ENCODE measurements at places on chromosomes 2 and 18.

GRCh38 chr2:8728305-8729015, 46.6 kb downstream of the ID2 start:
- no peak for DNase-seq

GRCh38 chr2:40087434-40087833, 308.4 kb upstream of the THUMPD2 start:
- peak; percentile 30 for DNase-seq

GRCh38 chr2:199624958-199625357, 167.2 kb upstream of the SATB2 start:
- no peak for DNase-seq

DNA sequence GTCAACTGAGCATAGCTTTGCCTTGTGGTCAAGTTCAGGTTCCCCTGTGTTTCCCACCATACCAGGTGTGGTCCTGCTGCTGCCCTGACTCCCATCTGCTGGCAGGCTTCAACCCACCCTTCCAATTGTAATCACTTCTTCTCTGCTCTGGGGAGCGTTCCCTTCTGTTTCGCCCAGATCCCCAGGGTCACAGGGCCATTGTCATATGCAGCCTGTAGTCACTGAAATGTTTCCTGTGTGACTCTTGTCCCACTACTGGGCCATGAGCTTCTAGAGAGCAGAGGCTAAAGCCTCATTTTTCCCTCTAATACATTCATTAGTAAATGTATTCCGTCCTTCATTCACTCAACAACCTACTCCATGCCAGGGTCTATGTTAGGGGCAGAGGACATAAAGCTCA, 75.0 kb upstream of the LAPTM4A start:
- no peak for DNase-seq

DNA sequence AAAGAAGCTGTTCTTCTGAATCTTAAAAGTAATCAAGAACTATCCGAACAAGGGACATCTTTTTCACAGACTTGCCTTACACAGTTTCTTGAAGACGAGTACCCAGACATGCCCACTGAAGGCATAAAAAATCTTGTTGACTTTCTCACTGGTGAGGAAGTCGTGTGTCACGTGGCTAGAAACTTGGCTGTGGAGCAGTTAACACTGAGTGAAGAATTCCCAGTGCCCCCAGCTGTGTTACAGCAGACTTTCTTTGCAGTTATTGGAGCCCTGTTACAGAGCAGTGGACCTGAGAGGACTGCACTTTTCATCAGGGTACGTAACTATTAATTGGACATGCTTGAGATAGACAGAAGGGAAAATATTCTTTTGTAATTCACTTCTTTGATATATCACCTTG, 2.4 kb downstream of the MRPL44 start:
- no peak for DNase-seq

DNA sequence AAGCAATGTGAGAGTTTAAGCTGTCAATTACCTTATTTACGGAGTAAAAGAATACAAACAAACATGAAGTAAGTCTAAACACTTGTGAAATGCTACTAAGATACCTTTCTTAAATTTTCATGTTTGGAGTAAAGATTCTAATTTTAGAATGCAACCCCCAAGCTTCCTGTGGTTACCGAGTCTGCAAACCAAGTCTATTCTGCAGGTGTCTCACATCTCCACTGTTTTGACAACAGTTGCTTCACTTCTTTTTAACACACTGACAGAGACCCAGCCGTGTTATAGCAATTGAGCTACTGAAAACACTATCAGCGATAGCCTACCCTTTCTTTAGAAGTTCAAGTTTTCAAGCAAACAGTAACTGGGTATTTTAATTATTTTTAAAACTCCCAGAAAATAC, 608.3 kb downstream of the ERBB4 start:
- no peak for DNase-seq

DNA sequence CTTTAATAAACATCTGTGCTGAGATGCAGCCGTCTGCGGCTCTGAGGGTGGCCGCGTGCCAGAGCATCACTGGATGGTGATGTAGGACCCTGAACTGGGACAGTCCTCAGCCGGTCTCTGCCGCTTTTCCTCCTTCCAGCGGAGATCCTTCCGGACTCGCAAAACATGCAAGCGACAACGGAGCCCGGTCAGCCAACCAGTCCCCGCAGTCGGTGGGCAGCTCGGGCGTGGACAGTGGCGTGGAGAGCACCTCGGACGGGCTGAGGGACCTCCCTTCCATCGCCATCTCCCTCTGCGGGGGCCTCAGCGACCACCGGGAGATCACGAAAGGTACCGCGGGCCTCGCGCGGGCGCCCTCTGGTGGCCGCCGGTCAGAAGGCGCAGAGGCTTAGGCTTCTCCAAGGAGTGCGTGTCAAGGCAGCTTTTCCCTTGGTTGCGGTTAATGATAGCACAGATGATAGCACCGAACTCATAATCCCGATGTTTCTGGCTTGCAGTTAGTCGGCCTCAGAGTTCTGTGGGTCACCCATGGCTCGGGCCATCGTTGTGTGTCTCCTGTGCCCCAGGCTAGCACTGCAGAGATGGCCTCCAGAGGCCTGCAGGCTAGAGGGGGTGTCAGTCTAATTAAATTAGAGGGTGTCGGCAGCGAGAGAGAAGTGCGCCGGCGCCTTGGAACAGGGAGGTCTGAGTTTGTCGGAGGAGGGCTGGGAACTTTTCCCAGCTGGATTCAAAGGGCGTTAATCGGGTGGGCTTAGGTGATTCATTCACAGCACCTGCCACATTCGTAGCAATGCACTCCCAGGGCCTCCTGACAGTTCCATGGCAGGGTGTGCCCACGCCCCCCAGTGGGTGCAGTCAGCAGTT, 38.5 kb downstream of the LPIN1 start:
- peak; percentile 49 for DNase-seq

Data from heart right ventricle (tissue), 16 donors.